ENCODE measurements at places on chromosomes 2 and 18.

DNA sequence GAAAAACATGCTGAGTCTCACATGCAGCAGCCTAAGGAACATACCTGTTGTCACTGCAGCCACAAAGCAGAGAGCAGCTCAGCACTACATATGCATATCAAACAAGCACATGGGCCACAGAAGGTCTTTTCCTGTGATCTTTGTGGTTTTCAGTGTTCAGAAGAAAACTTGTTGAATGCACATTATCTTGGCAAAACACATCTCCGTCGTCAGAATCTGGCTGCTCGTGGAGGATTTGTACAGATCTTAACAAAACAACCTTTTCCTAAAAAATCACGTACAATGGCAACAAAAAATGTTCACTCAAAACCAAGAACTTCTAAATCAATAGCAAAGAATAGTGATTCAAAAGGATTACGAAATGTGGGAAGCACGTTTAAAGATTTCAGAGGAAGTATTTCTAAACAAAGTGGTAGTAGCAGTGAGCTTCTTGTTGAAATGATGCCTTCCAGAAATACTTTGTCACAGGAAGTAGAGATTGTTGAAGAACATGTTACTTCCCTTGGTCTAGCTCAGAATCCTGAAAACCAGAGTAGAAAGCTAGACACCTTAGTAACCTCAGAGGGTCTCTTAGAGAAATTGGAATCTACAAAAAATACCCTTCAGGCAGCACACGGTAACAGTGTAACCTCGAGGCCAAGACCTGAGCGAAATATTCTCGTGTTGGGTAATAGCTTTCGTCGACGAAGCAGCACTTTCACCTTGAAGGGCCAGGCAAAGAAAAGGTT is 34.1 kb downstream of the ZNF407 start:
- DNase-seq = no peak

DNA sequence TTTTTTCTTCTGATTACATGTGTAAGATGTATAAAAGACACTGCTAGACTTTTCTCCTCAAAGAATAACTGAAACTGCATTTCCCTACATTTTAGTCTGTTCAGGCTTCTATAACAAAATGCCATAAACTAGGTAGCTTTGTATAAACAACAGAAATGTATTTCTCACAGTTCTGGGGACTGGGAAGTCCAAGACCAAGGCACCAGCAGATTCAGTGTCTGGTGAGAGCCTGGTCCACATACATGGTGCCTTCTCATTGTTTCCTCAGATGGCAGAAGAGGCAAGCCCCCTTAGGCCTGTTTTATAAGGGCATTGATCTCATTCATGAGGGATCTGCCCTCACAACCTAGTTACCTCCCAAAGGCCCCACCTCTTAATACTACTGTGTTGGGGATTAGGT is 71.5 kb downstream of the MAPRE2 start:
- no peak for DNase-seq

DNA sequence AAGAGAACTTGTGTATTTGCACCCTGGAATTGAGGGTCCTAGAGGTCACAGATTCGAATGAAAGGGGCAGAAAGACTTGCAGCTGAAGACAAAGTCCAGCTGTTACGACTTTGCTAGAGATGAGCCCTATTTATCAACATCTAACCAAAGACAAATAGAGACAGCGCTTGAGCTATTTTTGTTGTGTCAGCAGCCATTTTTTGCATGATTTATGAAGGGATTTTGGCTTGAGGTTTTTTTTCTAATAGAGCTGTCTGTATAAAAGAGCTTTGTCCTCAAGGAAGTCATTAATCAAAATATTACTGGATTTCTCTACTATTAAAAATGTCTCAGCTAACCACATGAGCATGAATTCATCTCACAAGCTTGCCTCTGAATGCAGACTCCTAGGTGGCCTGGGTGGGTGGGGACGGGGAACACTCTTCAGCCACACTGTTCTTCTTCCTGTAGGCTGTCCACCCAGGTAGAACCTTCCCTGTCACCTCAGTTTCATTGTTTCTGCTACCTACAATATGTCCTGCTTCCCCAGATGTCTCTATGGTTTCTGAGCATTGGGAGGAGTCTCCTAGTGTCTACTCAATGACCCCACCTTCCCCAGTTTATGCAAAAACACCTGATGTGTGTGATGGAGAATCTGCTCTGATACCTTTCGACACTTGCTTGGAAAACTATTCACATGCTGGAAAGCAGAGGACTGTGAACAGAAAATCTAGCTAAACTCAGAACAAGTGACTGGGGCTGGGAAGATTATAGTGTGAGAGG is 7.2 kb upstream of the CD226 start:
- DNase-seq = no peak

DNA sequence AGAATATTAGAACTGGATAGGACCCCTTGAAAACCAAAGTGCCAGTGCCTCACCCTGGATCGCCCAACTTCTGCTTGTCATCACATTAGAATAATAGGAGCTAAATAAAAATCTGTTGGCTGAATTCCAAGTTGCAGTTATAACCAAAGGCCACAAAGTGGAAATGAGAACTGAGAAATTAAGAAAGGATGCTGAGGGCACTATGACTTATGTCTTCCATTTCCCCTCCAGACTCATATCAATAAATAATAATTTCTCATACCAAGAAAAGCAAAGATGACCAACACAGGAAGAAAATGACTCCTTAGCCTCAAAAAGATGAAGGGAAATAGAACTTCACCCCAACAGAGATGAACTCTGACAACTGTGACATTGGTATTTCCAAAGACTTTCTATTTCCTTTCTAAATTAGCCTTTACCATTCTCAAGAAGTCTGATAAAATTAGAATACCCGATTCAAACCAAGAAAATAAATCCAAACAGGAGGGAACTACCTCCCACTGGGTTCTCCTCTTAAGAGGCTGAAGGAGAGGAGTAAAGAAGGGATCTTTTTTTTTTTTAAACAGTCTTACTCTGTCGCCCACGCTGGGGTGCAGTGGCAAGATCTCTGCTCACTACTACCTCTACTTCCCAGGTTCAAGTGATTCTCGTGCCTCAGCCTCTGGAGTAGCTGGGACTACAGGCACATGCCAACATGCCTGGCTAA is 46.5 kb upstream of the EPG5 start:
- no peak for DNase-seq

GRCh38 chr2:138079976-138080375 is 115.7 kb downstream of the HNMT start:
- DNase-seq = no peak

DNA sequence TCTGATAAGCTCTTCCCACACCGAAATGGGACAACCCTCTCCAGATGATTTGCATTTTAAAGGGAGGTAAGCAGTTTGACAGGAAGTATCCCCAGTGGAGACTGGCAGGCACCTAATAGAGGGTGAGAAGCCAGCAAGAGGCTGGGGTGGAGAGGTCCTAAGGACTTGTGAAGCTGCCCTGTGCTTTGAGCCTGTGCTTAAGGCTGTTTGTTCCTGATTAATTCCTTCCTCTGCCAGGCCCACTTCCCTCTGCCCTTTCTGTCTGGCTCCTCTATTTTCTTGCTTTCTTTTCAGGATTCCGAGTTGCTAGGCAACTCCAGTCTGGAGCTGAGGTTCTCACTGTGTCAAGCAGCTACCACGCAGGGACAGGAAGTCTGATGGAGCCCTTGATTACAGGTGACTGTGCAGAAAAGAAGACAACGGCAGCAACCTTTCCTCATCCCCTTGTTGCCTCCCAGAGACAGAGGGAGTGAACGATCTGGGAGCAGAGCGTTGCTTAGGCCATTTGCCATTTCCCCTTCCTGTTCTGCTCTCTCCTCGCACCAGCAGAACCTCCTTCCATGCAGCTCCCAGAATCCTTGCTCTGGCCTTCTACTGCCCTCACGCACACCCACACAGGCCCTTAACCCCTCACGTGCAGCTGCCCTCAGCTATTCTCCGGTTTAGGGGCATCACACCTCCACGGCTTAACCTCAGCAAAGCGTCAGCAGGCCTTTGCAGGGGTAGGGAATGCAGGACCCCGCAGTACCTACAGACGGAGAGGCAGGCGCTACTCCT is 103.6 kb upstream of the CELF4 start:
- DNase-seq = no peak

All from anterior cingulate cortex (tissue), 58 donors.